ENCODE measurements at places on chromosomes 2 and 18. TPM values are rescaled to one million over a fixed set of nuclear protein-coding genes. Genes with fewer than 3 reads are reported as not detected.
A peak's percentile ranks its signal among the peaks of the same experiment; 100 is the strongest.

GRCh38 chr18:10437837-10438236 lies 16.6 kb upstream of the APCDD1 start:
- no peak for DNase-seq

- DNase-seq, result peak; percentile 72
Observed at GRCh38 chr2:121151311-121152109, 133.5 kb downstream of the TFCP2L1 start.

The GPR45 gene
- total RNA-seq, result not detected

The MAPK4 gene
- total RNA-seq, result not detected

DNA sequence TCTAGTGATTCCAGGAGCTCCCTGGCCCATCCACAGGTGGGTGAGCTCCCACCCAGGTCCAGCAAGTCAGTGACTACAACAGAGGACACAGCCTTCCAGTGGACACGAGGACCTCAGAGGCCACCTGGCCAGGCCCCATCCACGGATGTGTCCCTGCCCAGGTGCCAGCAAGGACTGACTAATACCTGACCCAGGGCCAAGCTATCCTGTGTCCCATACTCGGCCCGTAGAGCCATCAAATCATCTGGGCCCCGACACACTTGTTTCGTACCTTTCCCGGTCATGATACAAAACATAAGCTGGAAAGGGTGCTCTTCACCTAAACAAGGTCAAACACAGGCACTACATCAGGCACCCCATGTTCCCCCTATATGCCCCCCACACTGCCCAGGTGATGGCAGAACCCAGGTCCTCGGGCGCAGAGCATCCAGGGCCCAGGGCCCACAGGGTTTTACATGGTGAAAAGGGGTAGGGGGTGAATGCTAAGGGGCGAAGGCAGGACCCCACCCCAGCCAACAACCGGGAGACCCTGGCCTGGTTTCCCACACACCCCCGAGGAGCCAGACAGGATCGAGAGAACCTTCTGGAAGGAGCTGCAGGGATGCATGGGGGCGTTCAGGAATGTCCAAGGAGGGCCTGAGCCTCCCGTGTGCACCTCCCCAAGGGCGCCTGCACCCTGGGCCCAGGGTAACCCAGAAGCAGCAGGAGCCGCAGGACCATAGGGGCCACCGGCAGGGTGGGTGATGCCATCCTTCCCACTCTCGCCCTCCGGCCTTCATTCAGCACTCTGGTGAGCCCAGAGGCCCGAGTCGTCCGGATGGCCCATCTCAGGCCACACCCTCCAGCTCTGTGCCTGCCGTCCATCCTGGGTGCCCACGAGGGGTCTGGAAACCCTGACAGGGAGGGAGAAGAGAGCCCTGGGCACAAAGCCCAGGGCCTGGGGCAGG lies 94.3 kb downstream of the HDAC4 start:
- no peak for DNase-seq

The HOXD8 gene
- not detected for total RNA-seq

DNA sequence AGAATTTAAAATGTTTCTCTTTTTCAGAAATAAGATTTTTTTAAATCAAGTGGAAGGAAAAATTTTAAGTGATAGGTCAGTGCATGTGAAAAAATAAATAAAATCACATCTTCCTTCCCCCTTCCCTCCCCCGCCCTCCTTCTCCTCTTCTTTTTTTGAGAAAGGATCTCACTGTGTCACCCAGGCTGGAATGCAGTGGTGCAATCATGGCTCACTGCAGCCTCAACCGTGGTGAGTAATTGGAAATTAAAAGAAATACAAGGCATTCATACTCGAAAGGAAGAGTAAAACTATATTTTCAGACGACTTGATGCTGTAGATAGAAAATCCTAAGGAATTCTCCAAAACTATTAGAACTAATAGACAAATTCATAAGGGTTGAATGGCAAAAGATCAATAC lies 16.9 kb upstream of the CRACDL start:
- peak; percentile 50 for DNase-seq

DNA sequence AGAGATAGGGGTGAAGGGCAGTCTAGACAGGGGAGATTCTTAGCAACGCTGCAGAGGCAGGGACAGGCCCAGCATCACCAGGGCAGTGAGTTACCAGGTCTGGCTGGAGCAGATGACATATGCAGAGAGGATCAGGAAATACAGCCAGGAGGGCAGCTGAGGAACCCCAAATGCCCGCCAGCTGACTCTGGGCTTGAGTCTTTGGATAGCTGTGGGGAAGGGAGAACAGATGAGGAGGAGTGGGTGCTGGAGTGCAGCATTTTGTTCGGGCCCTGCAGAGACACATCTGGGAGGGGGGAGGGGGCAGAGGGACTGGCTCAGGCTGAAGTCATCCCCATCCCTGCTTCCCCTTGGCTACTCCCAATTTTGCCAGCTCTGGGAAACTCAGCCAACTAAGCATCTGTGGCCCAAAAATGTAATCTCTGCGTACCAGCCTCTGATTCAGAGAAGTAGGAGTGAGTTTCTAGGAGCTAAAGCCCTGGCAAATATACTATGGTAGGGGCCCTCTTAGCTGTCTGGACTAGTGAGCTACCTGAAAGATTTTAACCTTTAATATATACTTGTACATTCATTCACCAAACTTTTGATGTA lies 214.5 kb downstream of the ZBTB7C start:
- no peak for DNase-seq

The FAM228A gene
- not detected for total RNA-seq

GRCh38 chr18:36775396-36775795 lies 53.4 kb downstream of the TPGS2 start:
- peak; percentile 4 for DNase-seq

DNA sequence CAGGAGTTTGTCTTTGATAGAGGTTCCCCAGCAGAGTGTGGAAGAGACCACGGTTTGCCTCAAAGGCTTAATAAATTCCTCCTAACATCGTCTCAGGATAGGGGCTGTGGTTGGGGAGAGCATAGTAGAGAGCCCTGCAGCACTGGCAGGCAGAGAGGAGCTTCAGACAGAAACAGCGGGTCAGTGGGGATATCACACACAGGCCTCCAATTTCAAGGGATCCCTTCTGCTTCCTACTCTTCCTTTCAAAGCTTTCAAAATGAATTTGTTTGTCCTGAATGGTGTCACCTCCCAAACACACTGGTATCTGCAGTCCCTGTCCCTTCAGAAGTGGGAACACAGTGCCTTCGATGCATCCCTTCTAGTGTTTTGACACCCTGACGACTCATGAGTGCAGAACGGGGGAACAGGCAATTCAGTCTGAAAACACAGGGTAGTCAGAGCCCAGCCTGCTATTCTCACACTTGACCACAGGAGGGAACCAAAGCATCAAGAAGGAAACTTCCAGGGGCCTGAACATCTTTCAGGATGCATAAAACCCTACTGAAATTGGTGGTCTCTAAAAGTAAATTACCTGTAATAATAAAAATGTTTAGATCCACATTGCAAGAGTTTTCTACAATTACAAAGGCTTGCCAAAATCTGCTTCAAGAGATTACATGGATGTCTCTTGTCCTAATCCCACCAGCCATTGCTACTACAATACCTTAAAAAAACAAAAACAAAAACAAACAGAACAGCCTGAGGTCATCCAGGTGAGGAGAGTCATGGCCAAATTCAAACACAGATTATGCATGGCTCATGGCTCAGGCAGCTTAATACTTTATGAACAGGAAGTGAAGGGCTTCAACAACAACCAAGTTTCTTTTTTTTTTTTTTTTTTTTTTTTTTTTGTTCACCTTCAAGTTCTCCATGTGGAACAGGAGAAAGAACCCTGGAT lies 49.8 kb downstream of the SLC14A2 start:
- peak; percentile 34 for DNase-seq

The ACOXL gene
- total RNA-seq, result not detected

- no peak for DNase-seq
Observed at GRCh38 chr2:206970589-206971360, 31.5 kb downstream of the CPO start.

- DNase-seq, result no peak
Observed at GRCh38 chr2:62099523-62100175, 96.3 kb upstream of the B3GNT2 start.

GRCh38 chr2:144848423-144848822 lies 328.5 kb upstream of the ZEB2 start:
- DNase-seq, result no peak

- DNase-seq, result no peak
Observed at GRCh38 chr2:174031226-174031625, 66.1 kb upstream of the SP3 start.

GRCh38 chr2:46899053-46899452 lies 16.6 kb downstream of the MCFD2 start:
- no peak for DNase-seq

DNA sequence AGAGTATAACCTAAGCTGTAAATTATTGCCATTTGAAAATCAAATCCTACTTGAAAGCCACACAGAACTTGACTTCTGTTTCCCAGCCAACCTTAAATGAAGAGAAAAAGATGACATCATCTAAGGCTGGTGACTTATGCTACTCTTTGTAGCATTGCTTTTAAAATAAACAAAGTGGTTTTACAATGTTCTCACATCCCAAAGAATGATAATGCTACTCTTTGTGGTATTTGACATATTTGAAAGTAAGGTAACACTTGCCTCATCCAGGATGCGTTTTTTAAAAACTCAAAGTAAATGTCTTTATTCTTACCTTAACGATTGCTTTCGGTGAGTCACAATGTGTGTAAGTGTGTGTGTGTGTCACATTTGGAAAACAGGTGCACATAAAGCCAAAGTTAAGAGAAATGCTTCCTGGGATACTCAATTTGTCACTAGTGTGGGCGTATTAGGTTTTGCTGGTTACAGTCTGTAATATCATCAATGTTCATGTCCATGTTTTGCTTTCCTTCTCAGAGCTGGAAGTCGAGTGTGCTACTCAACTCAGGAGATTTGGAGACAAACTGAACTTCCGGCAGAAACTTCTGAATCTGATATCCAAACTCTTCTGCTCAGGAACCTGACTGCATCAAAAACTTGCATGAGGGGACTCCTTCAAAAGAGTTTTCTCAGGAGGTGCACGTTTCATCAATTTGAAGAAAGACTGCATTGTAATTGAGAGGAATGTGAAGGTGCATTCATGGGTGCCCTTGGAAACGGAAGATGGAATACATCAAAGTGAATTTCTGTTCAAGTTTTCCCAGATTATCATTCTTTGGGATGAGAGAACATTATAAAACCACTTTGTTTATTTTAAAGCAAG lies 2.6 kb downstream of the PMAIP1 start:
- peak; percentile 76 for DNase-seq

The ADRA2B gene
- total RNA-seq, result under 0.01 TPM

The MORN2 gene
- 9.2 TPM for total RNA-seq

- peak; percentile 55 for DNase-seq
Observed at GRCh38 chr18:76801567-76802505, 20.5 kb upstream of the ZNF236 start.

GRCh38 chr2:7752291-7752690 lies 835.1 kb downstream of the RNF144A start:
- no peak for DNase-seq

- DNase-seq, result no peak
Observed at GRCh38 chr18:44766450-44766849, 85.8 kb downstream of the SETBP1 start.

- DNase-seq, result no peak
Observed at GRCh38 chr18:48295586-48296311, 113.4 kb downstream of the ZBTB7C start.

The COLEC11 gene
- total RNA-seq, result not detected

The SRD5A2 gene
- under 0.01 TPM for total RNA-seq

DNA sequence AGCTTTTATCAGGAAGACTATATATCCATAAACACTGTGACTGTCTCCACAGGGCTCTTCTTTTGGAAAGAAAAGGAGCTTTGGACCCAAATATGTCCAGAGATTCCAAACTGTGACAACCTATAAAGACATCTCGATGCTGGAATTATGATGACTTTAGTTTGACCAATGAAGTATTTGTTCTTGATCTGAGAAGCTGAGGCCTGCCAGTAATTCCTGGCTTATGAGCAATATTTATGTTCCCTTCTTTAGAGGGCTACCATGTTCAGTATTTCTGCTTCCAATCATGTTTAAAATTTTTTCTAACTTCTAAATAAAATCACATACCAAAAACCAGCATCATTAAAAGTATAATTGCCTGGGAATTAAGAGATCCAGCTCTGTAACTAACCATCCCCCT lies 41.1 kb downstream of the FEZ2 start:
- no peak for DNase-seq

The EEF1B2 gene
- 390 TPM for total RNA-seq

DNA sequence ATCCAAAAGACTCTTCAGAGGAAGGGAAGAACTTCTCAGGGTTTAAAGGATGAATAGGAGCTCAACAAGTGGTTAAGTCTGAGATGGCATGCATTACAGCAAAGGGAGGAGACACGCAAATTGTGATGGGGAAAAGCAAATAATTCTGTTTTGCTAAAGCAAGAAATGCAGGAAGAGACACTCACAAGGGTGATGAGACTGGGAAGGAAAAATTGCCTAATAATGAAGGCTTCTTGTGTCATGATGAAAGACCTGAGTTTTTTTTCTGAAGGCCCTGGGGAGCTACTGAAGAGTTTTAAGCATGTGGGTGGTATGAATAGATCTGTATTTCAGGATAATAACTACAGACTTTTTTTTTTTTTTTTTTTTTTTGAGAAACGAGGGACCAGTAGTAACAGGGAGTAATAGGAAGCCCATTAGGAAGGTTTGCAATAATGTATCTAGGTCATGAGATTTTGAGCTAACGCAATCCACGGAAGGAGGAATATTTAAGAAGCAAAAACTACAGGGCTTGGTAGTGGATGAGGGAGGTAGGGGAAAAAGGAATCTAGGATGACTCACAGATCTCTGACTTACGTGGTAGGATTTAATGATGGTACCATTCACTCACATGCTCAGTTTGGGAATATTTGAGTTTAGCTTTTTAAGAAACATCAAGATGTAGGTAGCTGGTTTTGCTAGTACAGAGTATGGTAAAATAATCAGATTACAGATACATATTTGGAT lies 16.0 kb upstream of the SERPINB3 start:
- DNase-seq, result peak; percentile 27

DNA sequence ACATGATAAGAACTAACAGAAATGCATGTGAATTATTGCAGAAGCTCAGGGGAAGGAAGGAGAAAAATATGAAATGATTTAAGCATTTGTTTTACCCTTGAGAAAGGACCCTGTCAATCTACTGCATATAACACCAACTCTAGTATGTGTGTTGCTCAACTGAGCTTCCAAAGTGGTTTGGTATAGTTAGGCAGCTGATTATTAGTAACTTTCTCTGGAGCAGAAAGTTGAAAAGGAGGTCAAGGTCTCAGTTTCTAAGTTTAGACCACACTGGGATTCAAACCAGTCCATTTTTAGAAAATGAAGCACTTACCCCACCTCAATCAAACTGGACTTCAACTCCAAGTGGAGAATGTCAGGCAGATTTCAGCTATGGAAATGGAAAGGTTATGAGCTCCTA lies 123.3 kb upstream of the CDC42EP3 start:
- no peak for DNase-seq

The LYPD6B gene
- total RNA-seq, result 2.1 TPM

GRCh38 chr2:149767516-149767974 lies 180.0 kb upstream of the MMADHC start:
- peak; percentile 58 for DNase-seq

The APCDD1 gene
- total RNA-seq, result 2.4 TPM

GRCh38 chr2:237670641-237671040 lies 43.3 kb downstream of the LRRFIP1 start:
- no peak for DNase-seq

All from mammary epithelial cell (primary cell).